ENCODE measurements at places on chromosomes 3 and 15.

DNA sequence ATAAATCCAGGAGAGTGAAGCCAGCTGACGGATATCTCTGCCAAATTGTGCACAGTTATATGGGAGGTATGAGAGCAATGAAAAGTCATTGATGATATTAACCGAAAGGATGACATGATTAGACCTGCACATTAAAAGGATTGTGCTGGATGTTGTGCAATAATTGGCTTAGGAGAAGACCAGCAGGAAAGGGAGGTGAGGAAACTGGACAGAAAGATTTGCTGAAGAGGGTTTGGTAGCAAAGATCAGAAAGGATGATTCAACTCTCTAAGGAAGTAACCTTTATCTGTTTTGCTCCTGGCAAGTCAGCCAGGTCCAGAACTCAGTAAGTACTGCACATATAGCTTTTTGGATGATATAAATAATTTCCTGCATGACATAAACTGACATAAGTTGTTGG is 704.7 kb downstream of the GRM7 start:
- no peak for DNase-seq

GRCh38 chr3:30135190-30135589 is 471.2 kb upstream of the TGFBR2 start:
- no peak for DNase-seq

DNA sequence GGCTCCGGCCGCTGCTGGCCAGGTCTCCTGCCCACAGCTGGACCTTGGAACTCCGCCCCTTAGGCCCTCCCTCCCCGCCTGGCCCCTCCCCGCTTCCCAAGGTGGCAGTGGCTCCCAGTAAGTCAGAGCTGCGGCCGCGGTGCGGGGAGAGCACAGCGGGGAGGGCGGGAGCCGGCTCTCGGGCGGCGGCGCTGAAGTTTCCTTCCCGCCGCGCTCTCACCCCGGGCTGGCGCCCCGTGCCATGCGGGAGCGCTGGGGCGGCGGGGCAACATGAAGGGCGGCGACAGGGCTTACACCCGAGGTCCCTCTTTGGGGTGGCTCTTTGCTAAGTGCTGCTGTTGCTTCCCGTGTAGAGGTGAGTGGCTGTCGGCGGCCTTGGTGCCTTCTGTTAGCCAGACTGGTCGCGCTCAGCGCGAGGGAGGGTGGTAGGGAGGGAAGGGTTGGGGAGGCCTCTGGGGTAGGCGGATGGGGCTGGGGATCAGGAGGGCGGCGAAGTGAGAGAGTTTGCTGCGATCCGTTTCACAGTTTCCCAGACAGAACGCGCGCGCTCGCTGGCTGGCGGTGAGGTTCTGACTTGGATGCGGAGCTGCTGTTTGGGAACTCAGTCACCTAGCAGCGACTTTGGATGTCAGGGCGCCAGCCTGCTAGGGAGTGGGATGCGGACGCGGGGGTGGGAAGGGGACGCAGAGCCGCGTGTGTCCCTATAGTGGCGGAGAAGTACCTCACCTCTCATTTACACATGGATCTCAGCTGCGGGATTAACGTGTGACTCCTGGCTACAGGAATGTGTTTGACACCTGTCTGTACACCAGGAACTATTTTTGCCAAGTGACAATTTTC is 145.5 kb upstream of the UMPS start:
- peak; percentile 27 for DNase-seq

DNA sequence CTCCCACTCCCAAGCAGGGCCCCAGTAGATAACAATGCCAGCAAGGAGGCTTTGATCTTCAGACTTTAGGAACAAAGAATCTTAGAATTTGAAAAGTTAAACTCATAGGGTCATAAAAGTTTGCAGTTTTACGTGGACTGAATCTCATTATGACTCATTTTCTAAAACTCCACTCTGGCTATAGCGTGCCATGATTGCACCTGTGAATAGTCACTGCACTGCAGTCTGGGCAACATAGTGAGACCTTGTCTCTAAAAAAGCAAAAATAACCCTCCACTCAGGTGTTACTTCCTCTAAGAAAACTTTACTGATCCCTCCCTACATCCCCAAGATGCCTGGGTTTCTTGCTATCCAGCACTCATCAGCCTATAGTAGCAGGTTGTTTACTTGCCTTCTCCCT is 104.5 kb downstream of the IL20RB start:
- no peak for DNase-seq

DNA sequence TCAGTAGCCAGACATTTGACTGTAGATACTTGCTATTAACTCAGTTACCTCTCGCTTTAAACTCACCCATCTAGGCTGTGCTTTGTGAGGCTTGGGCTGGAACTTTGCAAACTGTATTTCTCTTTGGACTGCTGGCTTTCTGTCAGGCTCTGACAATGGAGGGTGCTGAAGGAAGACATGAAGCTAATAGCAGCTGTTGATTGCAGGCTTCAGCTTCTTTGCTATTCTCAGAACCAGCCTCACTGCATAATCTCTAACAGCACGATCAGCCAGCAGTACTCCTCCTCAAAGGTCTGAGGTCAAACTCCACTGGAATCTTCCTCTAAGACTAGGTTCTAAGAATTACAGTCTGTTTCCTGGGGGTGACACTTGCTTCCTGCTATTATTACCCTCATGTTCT is 295.6 kb downstream of the ZBBX start:
- no peak for DNase-seq

DNA sequence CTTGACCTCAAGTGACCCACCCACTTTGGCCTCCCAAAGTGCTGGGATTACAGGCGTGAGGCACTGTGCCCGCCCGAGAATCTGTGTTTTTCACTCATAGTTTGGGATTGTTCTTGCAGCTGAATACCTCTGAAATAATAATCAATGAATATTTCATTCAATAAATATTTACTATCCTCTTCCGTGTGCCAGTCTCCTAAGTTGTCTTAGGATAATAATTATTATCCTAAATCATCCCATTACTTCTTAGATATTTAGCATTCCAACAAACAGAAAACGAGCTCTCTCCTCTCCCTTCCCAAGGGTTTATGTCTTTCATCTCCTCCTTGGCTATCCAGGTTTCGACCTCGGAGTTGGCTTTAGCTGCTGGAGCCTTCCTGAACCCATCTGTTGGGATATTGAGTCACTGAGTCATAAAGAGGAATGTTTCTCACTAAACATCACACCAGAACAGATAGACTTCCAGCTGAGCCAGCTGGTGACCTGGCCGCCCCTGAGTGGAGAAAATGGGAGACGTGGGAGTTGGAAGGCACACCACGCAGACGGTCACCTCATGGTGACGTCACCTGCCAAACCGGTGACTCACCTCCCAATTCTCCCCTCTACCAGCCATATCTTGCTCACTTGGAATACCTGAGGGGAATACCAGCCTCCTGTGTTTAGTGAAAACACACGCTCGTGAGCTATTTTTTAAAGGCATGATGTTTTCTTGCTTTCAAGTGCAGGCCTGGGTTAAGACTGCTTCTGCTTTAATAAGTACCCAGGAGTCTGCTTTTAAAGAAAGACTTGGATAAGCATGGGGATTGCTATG is 43.9 kb downstream of the BHLHE40 start:
- DNase-seq: no peak

Measured in CD4-positive, alpha-beta T cell treated with Interleukin-21 for 1 hour (primary cell).